ENCODE measurements at places on chromosomes 12 and 14.
A peak's percentile ranks its signal among the peaks of the same experiment; 100 is the strongest.

DNA sequence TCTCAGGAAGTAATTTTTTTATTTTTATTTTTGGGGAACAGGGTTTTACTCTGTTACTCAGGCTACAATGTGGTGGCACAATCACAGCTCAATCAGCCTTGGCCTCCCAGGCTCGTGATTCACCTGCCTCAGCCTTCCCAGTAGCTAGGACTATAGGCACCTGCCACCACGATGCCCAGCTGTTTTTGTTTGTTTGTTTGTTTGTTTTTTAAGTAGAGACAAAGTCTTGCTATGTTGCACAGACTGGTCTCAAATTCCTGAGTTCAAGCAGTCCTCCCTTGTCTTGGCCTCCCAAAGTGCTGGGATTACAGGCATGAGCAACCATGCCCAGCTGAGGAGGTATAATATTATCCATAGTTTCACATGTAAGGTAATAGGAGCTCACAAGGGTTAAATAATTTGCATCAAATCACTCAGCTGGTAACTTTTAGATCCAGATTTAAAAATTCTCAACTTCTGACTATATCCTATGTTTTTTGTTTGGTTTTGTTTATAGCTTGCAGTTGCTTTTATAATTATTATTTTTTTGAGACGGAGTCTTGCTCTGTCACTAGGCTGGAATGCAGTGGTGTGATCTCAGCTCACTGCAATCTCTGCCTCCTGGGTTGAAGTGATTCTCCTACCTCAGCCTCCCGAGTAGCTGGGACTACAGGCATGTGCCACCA lies 629.3 kb downstream of the DIO2 start:
- peak; percentile 39 for DNase-seq

- no peak for DNase-seq
Observed at GRCh38 chr14:64478634-64479250, 13.4 kb downstream of the AKAP5 start.

GRCh38 chr12:30219047-30219446 lies 435.3 kb upstream of the TMTC1 start:
- DNase-seq: no peak

GRCh38 chr14:89268514-89268913 lies 148.5 kb downstream of the FOXN3 start:
- DNase-seq: no peak

GRCh38 chr14:50083467-50084337 lies 32.7 kb downstream of the VCPKMT start:
- DNase-seq: no peak

GRCh38 chr12:30753233-30753632 lies 1.5 kb downstream of the CAPRIN2 start:
- peak; percentile 5 for DNase-seq

GRCh38 chr12:2020511-2020910 lies 16.3 kb upstream of the DCP1B start:
- no peak for DNase-seq

DNA sequence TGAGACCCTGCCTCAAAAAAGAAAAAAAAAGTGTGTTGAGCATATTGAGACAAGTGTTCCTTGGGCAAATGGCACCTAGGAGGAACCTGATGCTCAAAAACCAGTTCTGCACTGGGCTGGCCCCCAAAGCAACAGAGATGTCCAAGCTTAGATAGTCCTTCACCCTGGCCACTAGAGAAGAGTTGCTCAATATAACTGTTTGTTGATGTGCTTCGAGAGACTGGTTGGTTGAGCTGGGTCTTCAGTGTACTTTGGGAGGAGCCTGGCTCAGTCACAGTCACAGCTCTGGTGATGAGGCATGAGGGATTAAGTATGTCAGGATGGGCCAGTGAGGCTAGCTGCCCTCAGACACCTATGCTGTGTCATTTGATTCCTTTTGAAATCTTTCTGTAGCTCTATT lies 38.0 kb downstream of the SLC2A14 start:
- no peak for DNase-seq

GRCh38 chr14:89342049-89342448 lies 75.0 kb downstream of the FOXN3 start:
- no peak for DNase-seq

DNA sequence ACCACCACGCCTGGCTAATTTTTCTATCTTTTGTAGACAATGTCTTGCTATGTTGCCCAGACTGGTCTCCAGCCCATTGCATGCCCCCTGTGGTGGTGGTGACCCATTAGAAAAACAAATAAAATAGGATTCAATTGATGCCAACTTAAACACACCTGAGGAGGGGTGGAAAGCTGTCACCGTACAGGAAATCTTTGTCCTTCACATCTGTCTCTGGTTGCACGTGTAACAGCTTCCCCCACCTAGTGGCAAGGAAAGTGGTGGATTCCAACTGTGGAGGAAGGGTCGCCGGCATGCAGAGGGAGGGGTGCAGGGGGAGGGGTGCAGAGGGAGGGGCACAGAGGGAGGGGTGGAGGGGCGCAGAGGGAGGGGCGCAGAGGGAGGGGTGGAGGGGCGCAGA lies 26.1 kb upstream of the GPR68 start:
- DNase-seq: no peak

DNA sequence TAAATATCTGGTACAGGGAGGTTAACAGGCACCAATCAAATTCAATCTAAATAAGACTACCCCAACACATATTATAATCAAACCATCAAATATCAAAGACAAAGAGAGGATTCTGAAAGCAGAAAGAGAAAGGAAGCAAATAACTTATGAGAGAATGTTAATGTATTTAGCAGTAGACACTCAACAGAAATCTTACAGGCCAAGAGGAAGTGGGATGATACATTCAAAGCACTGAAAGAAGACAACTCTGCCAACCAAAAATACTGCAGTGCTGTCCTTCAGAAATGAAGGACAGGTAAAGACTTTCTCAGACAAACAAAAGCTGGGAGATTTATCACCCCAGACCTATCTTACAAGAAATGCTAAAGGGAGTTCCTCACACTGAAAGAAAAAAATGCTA lies 95.9 kb upstream of the PTHLH start:
- no peak for DNase-seq

DNA sequence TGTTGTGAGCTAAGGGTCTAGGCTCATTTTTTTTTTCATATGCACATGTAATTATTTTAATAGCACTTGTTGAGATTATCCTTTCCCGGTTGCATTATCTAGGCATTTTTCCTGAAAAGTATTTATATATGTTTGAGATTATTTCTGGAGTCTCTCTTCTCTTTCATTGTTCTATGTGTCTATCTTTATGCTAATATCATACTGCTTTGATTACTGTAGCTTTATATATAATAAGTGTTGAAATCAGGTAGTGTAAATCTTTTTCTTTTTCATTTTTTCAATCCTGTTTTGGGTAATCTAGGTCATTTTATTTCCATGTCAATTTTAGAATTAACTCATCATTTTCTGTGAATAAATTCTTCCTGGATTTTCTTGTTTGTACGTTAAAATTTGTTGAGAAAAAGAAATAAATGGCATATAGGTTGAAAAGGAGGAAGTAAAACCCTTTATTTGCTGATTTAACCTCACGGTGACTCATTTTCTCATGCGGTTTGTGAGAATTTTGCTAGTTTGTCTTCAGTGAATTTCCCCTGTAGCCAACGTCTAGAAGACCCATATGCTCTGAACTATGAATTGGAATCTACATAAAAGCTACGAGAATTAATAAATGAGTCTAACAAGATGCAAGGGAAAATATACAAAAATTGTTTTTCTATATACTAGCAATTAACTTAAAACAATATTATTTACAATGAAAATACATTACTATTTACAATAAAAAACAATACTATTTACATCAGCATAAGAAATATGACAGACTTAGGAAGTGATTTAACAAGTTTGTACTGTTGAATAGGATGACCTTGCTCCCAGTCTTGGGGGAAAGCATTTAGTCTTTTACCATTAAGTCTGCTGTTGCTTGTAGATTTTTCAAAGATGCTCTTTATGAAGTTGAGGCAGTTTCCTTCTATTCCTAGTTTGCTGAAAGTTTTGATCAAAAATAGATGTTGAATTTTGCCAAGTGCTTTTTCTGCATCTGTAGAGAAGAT lies 105.0 kb downstream of the SNAPC1 start:
- DNase-seq: no peak

- no peak for DNase-seq
Observed at GRCh38 chr12:123003257-123003656, 22.8 kb downstream of the ARL6IP4 start.

GRCh38 chr14:77641534-77642341 lies 25.3 kb upstream of the SPTLC2 start:
- no peak for DNase-seq

DNA sequence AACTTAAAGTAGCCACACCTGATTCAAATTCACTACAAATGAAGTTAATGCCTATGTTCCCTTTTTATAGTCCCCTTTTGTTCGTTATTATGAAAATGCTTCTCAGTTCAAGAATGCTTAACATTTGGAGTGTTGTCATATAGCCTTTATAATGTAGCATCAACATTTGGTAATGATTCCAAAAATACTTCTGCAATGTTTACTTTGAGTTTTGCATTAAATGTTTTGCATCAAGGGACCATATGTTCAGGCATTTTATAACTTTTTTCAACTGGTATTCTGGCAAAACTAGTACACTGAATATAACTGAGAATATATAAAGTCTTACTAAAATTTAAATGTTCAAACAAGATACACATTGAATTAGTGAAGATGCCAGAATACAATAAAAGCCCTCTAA lies 209.6 kb upstream of the SLC16A7 start:
- DNase-seq: no peak

DNA sequence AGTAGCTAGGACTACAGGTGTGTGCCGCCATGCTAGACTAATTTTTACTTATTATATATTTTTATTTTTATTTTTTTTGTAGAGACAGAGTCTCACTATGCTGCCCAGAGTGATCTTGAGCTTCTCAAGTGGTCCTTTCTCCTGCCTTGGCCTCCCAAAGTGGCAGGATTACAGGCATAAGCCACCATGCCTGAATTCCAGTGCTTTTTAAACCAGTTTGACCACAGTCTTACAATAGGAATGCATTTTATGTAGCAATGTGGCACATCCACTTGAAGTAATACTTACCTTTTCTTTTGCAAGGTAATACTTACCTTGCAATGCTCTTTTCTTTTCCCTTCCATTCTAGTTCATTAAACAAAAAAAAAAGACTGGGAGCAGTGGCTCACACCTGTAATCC lies 38.0 kb upstream of the CPM start:
- DNase-seq: no peak

GRCh38 chr12:26374934-26375680 lies 179.7 kb downstream of the SSPN start:
- no peak for DNase-seq

DNA sequence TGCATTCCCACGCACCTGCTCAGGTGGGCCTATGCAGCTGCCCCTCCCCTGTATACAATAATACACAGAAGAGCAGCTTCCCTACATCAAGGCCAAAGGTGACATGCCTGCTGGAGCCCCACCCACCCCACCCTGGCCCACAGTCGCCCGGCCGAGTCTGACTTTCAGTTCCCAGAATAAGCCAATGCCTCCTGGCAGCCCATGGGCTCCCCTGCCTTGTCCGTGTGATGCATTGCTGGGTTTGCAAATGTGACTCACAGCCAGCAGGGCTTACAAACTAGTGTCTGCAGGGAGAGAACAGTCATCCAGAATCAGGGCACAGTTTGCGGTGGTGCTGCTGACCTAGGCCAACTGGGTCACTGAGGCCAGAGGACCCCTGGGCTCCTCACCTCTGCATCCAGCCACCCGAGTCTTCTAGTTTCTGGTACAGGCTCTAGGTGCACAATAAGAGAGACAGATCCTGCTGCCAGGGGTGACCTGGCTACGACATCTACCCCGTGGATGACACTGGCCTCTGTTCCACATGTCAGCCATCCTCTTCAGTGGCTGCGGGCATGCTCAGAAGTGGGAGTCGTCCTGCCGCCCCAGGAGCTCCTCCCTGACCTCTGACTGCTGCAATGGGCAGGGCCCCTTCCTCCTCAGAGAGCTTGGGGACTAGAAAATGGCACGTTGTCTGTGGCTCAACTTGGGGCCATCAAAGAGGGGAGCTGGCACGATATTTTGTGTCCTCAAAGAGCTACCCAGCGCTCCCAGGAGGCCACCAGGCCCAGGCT lies 84.5 kb downstream of the CHGA start:
- no peak for DNase-seq

DNA sequence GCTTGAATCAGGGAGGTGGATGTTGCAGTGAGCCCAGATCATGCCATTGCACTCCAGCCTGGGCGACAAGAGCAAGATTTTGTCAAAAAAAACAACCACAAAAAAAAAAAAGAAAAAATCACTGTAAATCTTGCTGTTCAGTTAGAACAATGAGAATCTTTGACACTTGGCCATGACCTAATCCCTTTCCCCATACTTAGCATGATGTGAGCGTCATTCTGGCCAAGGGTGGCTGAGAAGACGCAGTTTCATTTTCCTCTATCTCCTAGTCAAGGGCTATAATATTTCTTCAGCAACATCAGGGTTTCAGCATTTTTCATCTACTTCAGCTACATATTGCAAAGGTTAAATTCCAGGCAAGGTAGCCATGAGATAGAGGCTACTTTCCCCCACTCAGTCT lies 599.4 kb upstream of the MDGA2 start:
- no peak for DNase-seq

GRCh38 chr12:129127771-129128170 lies 274.5 kb downstream of the GLT1D1 start:
- DNase-seq: no peak

- DNase-seq: no peak
Observed at GRCh38 chr12:131690320-131690719, 20.6 kb upstream of the SFSWAP start.

DNA sequence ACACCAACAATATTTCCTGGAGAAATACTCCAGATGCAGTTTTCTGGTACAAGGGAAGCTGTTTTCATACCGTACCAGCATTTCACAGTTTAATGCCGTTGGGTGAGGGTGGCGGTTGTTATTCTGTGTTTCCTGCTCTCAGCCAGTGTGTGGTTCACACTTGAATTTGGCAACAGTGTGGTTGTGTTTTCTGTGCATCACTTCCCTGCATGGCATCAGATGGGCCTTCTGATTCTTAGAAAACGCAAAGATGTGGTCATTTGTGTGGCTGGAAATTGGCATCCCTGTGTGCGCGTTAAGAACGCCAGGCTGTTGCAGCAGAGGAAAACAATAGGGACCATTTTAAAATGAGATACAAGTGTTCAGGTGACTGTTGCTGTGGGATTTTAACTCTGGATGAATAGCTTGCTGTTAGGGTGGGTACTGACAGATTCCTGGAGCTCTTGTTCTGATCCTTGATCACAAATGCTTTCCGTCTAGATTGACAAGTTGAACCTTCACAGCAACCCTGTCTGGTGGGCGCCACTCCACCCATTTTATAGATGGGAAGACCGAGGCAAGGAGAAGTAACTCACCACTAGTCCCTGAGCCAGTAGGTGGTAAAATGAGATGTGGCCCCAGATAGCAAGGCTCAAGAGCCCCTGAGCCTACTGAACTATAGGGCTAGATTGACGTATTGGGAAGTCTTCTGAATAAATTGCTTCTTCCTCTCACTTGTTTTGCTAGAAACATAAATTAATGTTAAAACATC lies 231.2 kb downstream of the CHST11 start:
- DNase-seq: no peak

GRCh38 chr12:104472748-104473147 lies 16.0 kb downstream of the CHST11 start:
- no peak for DNase-seq

DNA sequence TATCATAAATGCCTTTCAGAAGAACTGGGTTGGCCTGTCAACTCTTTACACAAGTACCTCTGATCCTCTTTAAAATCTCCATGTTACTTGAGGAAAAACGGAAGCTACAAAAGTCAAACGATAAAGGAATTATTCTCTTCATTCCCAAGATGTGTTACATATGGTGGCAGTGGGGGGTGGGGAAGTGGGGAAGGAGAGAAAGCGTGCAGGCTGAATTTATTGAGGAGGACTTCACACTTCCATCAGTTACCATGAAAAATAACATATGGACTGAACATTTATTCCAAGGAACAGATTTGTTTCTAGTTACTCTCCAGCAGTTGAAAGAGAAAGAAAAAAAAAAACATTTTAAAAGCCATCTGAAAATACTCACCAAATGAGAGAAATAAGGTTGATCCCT lies 474.4 kb upstream of the DCN start:
- DNase-seq: no peak
